ENCODE measurements at places on chromosomes 4 and X.

GRCh38 chr4:103410386-103410785 lies 212.2 kb upstream of the CENPE start:
- no peak for DNase-seq

DNA sequence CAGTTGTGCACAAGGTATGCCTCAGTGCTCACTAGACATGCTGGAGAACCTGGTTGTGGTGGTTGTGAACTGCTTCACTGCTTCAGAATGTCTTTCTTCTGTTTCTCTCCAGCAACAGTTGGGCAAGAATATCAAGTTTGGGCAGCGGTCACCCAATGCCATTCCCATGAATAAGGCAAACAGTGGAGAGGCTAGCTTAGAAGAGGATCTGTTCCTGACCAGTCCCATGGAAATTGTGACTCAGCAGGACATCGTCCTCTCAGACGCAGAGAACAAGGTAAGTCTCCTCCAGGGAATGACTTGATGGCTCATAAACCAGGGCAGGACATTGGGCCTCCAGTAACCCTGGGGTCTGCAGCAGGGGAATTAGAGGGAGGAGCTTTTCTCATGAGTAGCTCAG lies 79.9 kb downstream of the AASDH start:
- DNase-seq = no peak

DNA sequence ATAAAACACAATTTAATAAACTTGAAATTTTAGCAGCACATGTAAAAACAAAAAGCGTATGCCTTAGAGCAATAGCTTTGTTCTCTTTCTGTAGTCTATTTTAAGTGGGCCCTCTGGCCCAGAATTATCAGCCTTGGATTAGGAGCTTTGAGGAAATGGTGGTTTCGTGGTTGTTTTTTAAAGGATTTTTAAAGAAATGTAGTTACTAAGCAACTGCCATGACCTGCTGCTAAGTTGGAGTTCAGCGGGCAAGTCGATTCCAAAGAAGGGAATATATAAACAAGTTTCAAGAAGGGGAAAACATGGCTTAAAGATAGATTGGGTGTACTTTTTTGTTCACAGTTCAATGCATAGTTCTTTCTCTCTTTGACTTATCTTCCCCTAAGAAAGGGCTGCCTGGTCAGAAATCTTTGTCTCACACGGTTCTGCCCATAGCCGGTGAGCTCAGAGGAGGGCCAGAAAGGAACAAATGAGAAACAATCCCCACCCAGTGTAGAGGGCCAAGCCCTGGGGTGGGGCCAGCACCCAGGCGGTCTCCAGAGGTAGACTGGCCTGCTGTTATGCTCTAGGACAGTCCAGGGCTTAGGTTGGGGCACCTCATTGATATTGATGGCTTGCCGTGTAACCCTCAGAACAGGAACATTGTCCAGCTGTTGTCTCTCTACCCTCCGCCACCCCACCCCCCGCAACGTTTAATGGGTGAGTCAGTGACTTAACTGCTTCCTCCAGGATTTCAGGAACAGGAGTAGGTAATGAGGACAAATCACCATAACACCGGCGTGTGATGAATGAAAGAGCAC lies 32.5 kb downstream of the DLG3 start:
- no peak for DNase-seq

DNA sequence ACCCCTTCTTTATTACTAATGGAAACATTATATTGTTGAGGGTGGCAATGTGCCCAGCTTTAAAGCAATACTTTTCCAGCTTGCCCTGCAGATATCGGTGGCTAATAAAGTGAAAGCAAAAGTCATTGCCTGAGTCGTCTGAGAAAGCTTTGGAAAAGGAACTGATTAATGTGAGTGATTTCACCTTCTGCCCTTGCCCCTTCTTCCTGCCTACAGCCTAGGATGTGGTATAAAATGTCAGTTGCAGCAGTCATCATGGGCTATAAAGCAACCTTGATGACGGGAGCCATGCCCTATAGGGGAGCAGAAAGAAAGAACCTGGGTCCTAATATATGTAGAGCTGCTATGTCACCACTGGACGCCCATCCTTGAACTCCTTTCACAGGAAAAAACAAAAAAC lies 132.4 kb upstream of the USP9X start:
- DNase-seq = peak; percentile 72

DNA sequence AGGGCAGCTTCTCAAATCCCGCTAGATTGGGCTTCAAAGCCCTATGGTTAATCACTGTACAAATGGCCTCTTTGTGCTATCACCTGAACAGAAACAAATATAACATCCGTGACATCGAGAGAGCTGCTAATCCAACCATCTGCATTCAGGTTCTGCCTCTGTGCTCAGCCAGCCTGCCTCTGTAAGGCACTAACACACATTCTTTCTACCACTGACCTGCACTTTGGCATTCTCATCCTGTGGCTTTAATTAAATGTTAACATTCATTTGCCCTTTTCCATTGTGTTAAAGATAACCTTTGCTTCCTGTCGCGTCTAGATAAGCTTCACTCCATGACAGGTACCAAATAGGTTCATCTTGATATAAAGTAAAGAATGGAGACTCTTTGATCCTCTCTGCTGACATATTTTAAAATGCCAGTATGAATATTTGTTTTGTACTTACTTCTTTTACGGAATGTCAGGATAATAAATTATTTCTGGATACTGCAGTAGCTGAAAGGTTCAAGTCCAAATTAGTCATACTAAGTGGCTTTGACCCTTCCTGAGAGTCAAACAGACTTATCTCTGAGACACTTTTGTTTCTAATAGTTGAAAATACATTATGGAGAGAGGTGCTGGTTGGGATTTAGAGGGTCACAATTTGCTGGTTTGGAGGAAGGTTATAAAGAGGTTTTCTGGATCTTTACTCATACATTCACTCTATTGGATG lies 505.7 kb downstream of the PACRGL start:
- DNase-seq = no peak

GRCh38 chrX:112643721-112644120 lies 36.0 kb downstream of the LHFPL1 start:
- DNase-seq = no peak

- no peak for DNase-seq
Measured at GRCh38 chr4:150862829-150863228, 152.3 kb downstream of the LRBA start.

GRCh38 chr4:38673130-38673978 lies 9.4 kb downstream of the KLF3 start:
- no peak for DNase-seq

DNA sequence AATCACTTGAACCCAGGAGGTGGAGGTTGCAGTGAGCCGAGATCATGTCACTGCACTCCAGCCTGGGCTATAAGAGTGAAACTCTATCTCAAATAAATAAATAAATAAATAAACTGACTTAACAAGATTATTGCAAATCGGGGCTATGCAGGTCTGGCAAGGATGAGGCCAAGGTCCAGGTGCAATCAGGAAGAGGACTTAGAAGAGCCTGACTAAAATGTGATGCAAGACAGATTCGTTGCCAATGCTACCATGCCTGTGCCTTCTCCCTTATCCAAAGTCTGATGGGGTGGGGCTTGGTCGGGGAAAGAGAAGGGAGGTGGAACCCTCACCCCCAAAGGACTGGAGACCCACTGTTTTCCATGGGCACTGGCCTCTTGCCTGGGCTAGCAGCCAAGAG lies 14.7 kb downstream of the ZCCHC13 start:
- DNase-seq = no peak

DNA sequence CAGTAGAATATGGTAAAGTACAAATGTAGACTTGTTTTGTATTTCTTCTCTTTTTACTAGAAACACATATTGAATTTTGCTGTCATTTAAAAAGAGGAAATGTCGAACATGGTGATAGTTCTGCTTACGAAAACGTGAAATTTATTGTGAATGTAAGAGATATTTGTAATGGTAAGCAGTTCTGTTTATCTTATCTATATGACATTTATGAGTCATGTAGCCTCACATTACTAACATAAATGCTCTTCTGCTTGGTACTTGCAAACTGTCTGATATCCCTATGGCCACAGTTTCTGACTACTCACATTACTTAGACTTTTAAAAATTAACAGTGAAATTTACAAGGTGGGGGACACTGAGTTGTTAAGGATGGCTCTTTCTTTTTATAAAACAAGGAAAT lies 57.9 kb downstream of the PASD1 start:
- no peak for DNase-seq

GRCh38 chrX:81301877-81302276 lies 100.0 kb downstream of the SH3BGRL start:
- no peak for DNase-seq

- no peak for DNase-seq
Measured at GRCh38 chr4:189046642-189047041, 894.0 kb upstream of the FRG1 start.

GRCh38 chr4:13829457-13829856 lies 201.9 kb upstream of the BOD1L1 start:
- no peak for DNase-seq

DNA sequence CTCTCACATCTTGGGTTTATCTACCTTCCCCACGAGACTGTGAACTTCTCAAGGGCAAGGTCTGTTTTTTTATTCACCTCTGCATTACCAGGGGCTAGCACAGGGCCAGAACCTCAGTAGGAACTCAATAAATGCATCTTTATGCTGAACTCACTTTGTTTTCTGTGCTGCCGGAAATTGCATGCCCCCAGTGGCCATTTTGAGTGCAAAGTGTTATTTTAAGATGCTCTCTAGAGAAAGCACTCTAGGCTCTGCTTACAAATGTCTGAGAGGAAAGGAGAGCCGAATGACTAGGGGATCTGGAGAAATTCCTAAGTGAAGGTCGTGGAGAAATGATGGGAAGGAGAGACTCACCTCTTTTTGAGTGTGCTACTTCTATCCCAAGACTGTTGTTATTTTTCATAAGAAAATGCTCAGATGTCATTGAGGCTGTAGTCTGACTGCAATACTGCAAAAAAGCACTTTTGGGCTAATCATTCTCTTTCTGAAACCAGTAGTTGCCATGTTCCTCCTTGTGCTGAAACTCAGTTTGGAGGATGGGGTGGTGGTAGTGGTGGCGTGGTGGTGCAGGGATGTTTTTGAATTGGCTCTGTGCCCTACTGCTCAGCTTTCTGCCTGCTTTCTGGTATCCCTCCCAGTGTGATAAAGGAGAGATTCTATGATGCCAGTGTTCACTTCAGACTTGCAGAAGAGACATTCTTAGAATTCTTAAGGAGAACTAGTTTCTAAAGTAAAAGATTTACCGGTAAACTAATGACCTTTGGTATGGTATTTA lies 41.3 kb downstream of the DOCK11 start:
- peak; percentile 82 for DNase-seq

DNA sequence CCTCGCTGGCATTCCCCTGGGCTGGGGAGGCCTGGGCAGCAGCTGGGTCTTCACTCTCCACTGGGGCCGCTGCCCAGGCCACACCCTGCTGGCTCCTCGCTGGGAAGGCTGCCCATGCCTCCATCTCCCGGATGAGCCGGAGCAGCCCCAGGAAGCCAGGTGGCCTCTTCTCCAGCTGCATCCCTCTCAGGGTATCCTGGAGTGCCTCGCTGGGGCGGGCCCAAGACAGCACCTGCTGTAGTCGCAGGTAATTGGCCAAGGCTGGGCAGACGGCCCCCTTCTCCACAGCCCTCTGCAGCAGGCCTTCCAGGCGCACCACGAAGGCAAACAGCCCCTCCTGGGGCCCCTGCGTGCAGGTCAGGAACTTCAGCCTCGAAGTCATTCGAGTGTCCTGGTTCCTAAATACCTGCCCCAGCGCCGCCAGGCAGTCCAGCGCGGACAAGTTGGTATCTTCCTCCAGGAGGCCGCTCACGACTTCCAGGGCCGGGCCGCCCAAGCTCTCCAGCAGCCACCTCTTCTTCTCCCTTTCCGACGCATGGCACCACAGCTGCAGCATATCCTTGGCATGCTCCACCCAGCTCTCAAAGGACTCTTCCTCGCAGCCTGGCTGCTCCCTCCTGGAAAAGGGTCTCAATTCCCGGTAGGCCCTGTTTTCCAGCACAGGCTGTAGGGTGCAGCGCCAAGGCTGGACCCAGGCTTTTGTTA lies 3.7 kb downstream of the PNMA6E start:
- no peak for DNase-seq

DNA sequence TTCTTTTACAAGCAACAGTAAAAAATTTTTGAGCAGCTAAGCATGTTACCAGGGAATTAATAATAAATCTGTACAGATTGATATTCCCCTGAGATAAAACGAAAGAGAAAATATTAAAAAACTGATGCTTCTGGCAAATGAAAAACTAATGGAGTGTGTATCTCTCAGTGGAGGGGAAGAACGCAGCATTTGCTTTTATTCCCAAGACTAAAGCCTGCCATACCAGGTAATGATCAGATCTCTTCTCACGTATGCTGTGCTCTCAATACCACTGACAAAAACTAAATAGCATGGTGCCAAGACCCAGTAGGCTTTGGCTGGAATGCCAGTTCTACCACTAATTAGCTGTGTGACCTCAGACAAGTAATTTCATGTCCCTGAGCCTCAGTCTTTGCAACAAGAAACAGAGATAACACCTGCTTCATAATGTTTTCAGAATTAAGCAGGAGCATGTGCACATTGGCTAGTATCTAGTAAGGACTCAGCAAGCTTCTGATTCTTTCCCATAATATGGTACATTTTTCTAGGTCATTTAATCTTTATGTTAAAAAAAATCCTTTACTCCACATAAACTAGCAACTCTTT lies 179.6 kb downstream of the CENPC start:
- DNase-seq = no peak

DNA sequence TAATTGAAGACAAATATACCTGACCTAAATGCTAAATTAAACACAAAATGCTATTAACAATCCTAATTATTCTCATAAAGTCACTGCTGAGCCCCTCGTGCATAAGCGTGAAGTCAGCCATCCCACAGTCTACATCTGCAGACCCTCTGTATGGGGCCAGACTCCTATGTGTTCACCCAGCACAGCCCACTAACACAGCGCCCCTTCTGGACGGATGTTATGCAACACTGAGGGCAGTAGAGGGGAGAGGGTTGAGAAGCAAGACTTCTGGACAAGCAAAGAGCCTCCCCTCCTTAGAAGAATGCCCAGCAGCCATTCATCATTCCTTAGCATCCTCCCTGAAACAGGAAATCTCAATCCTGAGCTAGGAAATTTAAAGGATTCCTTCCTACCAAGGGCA lies 7.9 kb downstream of the TRPC3 start:
- DNase-seq = no peak

- no peak for DNase-seq
Measured at GRCh38 chr4:8314691-8315255, 45.2 kb downstream of the HTRA3 start.

- no peak for DNase-seq
Measured at GRCh38 chr4:73172161-73172560, 86.4 kb downstream of the ANKRD17 start.

GRCh38 chrX:20271730-20272129 lies 5.0 kb upstream of the RPS6KA3 start:
- DNase-seq = no peak

DNA sequence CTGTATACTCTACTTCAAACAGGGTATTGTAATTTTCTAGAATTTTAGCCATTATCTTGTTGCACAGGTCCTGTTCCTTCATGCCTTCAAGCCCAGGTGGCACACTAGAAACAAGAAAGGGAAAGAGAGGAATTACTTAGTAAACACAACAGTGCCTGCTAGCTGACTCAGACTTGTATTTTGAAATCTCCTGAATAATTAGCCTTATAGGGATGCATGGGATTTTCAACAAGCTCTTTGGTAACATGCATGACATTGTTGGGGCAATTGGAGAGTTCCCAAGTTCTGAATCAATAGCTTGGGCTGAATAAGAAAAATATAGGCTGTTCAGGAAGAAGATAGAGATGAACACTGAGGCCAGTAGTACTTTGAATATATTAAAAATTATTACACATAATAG lies 118.8 kb downstream of the FAM13A start:
- DNase-seq = no peak
